ENCODE measurements at places on chromosomes 3 and 15.

- DNase-seq, result no peak
These were observed 982 bp downstream of the TAGLN3 start for GRCh38 chr3:111999484-112000324.

- DNase-seq, result no peak
These were observed 60.4 kb upstream of the LRRC3B start for GRCh38 chr3:26562021-26562768.

DNA sequence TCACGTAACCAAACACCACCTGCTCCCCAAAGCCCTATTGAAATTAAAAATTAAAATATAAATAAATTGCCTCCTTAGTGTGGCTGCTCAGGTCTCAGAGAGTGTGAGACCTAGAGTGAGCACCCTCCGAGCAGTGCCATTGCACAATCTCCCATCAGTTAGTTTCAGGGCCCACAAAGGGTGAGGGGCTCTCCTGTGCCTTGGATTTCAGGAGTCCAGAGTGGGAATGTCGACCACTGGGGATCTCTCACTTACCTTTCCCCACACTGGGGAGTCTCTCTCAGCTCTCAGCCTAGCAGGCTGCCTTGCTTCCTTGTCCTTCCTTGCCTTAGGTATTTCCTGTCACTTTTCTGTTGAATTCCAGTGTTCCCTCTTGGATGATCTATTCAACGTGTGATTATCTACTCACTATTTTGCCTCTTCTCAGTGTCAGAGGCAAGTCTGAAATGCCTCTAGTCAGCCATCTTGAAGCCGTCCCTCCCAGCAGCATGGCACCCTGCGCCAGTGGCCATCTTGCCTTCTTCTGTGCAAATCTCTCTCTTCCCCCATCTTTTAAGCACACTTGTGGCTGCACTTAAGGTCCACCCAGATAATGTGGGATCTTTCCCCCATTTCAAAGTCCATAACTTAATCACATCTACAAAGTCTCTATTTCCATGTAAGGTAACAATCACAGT is 119.3 kb downstream of the LRRK1 start:
- DNase-seq, result no peak

GRCh38 chr3:5068531-5069050 is 53.5 kb upstream of the ARL8B start:
- no peak for DNase-seq

DNA sequence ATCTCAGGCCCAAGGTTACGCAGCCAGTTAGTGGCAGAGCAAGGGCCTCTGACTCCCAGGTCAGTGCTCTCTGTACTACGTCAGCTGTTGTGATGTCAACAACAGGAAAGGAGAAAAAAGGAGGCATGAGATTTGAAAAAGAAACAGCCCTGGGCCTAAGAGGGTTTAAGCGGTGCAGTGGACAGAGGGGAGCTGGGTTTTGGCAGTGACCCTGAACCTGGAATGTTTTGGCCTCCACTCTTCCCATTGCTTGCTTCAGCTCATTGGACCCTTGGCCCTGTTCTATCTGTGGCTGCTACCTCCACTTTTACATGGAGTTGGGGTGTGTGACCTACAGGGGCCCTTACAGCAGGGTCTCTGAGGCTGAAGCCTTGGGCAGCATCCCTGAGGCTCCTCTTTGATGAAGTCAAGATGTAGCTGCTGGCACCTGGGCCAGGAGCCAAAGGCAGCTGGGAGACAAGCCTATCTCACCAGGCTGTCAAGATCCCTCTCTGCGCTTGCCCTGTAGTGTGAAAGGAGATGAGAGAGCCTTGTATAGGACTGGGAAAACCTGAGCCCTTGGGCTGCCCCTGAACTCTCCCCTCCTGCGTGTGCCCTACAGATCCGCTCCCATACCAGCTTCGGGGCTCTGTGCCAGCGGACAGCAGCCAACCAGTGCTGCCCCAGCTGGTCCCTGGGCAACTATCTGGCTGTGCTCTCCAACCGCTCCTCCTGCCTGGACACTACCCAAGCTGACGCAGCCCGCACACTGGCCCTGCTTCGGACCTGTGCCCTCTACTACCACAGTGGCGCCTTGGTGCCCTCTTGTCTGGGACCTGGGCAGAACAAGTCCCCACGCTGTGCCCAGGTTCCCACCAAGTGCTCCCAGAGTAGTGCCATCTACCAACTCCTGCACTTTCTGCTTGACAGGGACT is 8.7 kb downstream of the DISP2 start:
- no peak for DNase-seq

GRCh38 chr15:52673734-52674133 is 5.5 kb downstream of the ATOSA start:
- no peak for DNase-seq

- no peak for DNase-seq
These were observed 268.9 kb upstream of the KCNMB2 start for GRCh38 chr3:178267158-178267844.

GRCh38 chr3:19334120-19334519 is 185.8 kb downstream of the KCNH8 start:
- DNase-seq, result no peak

GRCh38 chr3:140294058-140294457 is 359.1 kb downstream of the CLSTN2 start:
- DNase-seq, result no peak

- no peak for DNase-seq
These were observed 18.2 kb upstream of the ZBTB20 start for GRCh38 chr3:115165266-115165665.

DNA sequence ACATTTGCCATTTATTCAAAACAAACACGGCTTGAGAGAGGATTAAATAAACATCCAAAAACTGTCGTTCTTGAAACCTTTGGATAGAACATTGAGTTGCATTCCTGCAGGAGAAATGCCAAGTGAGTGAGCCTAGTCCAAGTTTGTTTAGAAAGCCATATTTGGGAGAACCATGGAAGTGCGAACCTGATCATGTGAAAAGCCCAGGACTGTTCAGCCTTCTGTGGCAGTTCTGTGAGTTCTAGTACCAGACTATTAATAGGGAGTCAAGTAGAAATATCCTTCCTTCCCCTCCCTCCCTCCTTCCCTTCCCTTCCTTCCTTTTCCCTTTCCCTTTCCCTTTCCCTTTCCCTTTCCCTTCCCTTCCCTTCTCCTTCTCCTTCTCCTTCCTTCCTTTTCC is 470.4 kb downstream of the LPP start:
- DNase-seq, result no peak

- peak; percentile 23 for DNase-seq
These were observed 319.2 kb downstream of the FGF12 start for GRCh38 chr3:192408007-192408646.

DNA sequence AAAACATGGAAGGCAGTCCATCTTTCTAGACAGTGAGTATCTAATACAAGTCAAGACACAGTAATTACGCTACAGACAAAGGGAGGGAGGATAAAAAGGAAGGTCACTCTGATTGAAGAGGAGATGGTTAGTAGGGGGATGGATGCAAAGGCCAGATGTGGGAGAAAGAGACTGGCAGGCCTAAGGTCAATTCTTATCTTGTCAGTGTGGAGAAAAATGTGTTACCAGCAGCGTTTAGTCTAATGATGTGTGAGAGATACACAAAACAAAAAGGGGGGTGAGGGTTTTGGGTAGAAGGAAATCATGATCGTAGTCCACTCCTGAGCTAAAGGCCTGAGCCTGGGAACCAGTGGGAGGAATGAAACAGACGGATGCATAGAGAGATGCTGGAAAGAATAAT is 46.7 kb downstream of the RFTN1 start:
- no peak for DNase-seq

DNA sequence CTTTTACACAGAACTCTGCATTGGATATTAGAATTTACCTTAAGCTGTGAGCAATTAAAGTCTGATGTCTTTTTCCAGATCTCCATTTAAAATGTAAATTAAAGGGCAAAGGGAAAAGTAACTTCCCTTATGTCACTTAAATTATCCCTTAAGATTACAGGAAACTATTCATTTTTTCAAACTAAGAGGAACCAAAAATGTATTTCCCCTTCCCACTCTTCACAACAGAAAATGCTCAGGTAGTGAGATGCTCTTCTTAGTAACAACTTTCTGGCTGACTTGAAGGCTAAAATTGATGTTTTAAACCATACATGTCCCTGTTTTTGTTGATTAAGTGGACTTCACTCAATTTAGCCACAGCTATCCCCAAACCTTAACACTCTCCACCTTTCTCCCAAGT is 17.6 kb downstream of the RSL24D1 start:
- no peak for DNase-seq

DNA sequence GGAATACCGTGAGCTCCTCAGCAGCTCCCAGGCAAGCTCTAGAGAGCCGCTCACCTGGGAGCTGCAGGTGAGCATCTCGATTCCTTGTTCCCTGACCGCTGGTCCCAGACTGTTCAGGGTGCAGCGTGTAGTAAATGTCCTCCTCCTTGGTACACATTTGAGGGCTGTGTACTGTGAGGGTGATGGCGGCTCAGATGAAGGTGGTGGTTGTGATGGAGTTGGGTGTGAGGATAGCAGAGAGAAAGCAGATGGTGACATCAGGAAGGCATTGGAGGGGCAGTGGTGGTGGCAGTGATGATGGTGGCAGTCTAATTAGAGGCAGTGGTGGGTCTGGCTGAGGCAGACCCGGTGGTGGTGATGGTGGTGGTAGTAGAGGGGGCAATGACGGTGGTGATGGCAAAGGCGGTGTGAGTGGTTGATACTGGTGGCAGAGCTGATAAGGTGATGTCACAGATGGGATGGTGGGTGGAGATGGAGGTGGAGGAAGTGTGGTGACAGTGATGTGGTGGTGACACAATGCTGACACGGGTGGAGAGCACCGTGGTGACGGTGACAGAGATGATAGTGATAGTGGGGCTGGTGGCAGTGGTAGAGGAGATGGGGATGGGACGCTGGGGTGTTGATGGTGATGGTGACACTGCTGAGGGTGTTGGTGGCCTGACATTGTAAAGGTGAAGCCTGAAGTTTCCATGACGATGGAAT is at the start of gene DNAJB8:
TSS of gene DNAJB8 (minus strand) at position 51 of the 702 bp plus-strand sequence. CDS start 3,645 bp downstream, outside the sequence.
- no peak for DNase-seq

DNA sequence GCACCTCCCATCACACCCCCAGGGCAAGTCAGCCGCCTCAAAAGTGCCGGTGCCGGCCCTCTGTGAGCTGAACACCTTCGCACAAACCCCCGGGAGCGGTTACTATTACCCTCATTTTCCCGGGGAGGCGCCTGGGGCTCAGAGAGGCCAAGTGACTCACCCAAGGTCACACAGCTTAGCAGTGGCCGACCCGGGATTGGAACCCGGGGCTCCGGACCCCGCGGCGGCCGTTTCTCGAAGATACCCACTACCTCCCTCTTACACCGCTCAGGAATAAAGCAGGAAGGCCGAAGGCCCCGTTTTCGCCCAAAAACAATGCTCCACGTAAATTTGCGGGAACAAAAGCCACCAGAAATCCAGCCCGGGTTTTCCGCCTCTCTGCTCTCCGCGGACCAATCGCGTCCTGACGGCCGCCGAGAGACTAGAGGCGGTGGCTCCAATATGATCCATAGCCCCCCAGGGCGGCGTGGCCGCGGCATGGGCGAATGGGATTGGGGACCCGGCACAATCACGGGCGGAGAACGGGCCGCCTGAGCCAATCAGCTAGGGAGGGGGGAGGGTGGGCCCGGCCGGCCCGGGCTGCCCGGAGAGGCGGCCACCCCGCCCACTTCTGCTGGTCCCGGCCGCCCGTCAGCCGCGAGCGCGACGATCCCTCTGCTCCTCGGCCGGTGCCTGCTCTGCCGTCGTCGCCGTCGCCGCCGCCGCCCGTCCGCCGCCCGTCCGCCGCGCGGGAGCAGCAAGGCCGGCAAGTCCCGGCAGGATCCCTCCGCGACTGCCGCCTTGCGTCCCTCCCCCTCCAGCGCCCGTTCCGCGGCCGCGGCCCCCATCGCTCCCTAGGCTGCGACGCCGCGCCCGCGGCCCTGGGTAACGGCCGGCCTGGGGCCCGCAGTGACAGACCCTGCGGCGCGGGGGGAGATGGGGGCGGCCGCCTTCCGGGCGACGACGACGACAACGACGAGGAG is 177.0 kb downstream of the OR4M2 start:
- no peak for DNase-seq

DNA sequence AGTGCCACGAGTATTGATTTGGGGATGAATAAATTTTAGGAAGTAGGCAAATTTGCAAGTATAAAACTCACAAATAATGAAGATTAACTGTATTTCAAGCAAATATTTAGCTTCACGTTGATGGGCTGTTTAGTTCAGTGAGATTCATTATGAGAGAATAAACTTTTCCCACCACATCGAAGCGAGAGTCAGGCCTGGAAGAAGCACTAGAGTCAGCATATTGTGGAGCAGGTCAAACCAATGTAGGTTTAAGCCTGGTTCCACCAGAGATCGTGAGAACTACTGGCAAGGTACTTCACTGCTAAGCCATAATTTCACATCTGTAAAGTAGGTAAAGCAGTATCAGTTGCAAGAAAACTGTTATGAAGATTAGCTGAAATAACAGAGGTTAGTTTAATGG is 22.3 kb downstream of the WDR49 start:
- no peak for DNase-seq

DNA sequence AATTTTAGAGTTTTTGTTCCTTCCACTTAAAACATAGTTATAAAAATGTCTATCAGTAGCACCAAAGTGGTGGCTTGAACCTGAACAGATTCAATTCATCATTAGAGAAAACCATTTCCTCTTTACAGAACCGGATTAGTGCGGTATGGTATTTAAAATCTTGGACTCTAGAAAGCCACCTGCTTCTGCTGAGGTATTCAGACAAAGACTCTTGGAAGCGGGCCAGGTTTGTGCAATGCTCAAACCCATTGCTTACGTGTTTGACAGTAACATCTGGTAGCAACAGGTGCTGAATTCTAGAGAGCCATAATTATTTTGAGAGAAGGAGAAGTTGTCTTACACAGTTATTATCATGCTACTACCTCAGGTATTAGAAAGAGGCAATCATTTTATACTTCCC is 290.5 kb downstream of the NAALADL2 start:
- peak; percentile 14 for DNase-seq

- no peak for DNase-seq
These were observed 21.9 kb downstream of the LRIG1 start for GRCh38 chr3:66478960-66479359.

DNA sequence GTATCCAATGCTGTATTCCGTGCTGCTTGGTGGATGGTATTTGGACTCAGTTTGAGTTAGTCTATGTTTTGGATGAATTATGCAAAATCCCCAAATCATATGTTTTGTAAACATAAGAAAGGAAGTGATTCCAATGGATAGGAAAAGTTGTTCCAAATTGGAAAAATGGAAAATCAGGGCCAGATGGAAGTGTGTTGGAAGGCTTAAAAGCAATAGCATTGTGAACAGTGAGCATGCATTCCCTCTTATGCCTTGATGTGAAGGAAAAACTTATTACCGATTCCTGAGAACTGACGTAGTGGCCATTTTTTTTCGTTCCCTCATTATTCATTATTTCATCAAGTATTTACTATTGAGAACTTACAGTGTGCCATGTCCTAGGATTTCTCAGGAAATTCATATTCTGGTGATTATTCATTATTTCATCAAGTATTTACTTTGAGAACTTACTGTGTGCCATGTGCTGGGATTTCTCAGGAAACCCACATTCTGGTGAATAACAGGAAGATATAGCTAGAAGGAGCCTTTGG is 144.1 kb upstream of the TPRG1 start:
- DNase-seq, result no peak

DNA sequence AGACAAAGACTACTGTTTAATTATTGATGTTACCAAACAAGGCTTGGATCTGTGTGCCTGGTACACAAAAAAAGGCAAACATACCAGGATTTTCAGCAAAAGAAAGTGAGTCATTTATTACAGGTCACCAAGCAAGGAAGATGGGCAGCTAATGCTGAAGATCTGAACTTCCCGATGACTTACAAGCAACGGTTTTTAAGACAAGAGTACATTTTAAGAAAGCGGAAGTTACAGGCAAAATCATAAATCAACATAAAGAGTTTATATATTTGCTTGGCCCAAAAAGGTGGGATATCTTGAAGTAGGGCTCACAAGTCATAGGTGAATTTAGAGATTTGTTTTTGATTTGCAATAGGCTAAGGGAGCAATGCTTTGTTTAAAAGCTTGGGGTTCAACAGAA is 125.4 kb upstream of the SPATA16 start:
- no peak for DNase-seq
